ENCODE measurements at places on chromosomes 13 and 19.
A peak's percentile ranks its signal among the peaks of the same experiment; 100 is the strongest.

DNA sequence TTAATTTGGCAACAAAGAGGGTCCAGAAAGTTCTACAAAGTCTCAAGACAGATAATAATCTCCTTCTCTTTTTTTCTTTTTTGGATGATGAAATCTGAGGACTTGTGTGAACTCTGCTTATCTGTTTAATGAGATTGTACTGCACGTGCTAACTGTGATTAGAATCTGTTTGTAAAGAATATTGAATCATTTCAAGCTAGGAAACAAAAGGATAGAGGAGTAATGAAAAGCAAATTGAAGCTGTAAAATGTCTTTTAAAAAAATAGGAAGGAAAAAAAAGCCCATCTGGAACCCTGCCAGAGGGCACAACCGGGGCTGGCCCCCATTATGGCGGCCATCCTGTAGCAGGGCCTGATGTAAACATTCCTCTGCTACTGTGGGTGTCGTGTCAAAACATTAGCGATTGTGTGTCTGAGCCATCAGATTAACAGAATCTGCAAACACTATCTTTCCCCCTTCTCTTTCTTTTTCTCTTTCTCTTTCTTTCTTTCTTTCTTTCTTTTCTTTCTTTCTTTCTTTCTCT, 83.0 kb downstream of the FLT1 start:
- peak; percentile 38 for DNase-seq

DNA sequence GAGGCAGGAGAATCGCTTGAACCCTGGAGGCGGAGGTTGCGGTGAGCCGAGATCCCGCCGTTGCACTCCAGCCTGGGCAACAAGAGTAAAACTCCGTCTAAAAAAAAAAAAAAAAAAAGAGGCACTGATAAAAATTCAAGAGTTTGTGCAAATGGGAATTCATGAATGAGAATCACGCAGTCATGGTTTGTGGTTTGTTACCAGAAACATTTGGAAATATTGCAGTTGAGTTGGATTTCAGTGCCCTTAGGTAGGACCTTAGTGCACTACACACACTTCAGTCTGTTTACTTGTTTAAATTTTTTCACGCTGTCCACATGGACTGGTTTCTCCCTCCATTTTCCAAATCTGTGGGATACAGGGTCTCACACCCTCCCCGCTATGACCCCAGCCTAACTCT, 28.4 kb downstream of the ZNF844 start:
- DNase-seq: no peak

GRCh38 chr19:33379151-33379829, 5.8 kb downstream of the CEBPG start:
- DNase-seq: no peak

DNA sequence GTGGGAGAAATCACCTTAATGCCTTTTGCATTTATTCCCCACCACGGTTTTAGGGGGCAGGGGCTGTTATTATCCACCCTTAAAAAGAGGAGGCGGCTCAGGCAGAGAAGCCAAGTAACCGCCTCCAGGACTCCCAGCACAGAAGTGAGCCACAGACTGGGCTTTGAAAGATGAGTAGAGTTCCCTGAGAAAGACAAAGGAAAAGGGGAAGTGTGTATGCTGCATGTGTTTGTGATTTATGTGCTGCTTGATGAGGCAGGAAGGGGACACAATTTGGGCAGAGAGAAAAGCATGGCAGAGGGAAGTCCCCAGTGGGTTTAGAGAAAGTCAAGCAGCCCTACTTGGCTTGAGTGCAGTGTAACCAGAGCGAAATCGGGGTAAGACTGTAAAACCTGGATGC, 85.0 kb downstream of the DOCK9 start:
- peak; percentile 96 for DNase-seq

DNA sequence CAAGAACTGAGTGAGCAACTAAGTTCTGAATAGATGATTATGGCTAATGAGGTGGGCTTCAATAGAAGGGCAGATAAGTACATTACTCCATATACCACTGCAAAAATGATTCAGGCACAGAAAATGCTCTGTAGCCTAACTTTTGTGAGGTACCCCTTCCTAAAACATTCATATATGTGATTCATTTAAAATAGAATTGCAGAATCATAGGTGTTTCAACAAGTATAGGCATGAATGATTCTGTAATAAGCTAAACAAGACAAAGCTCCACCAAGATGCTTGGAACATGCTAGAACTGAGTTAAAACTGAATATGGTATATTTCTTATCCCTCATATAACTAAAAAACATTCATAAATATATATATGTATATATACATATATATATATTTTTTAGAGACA, 12.1 kb downstream of the KBTBD7 start:
- no peak for DNase-seq

DNA sequence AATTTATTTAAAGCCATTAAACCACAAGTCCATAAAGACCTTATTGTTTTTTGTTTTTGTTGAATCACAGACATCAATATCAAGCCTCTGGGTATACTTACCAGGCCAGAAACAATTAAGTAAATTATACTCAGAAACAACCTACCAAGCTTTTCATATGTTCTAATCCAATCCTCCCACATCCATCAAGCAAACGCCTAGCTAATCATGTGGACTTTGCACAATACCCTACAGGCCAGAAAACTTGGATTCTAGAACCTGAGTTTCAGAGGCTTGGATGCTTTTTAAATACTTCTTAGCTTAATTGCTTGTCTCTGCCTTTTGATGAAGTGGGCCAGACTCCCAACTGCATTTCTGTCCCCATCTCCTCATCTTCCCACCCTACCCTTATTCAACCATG, 39.9 kb downstream of the TGDS start:
- no peak for DNase-seq

- no peak for DNase-seq
These were observed 563.7 kb downstream of the EFNB2 start for GRCh38 chr13:105971738-105972137.

GRCh38 chr13:109790942-109791605, 4.7 kb upstream of the IRS2 start:
- no peak for DNase-seq

GRCh38 chr19:20661150-20661819, at the start of gene ZNF626:
Gene ZNF626 (minus strand): TSS chr19:20661571. CDS start chr19:20661446, 125 bp downstream.
- no peak for DNase-seq
